Dorsolateral prefrontal cortex (tissue), 122 donors: ENCODE measurements at places on chromosomes 11 and 22.

GRCh38 chr11:33475993-33476392, 218.8 kb downstream of the HIPK3 start:
- DNase-seq: no peak

DNA sequence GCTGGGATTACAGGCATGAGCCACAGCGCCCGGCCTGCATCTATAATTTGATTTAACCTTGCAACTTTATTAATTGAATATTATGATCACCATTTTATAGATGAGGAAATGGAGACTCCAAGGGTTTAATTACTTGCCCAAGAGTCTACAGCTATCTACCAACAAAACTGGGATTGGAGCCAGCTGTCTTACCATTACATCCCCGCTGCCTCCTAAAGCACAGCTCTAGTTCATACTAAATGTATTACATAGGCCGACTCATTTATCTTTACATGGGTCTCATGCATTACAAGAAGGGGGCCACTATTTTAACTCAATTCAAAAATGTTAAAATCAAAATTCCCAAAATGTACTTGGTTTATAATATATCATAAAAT, 14.1 kb upstream of the TMA7B start:
- no peak for DNase-seq

DNA sequence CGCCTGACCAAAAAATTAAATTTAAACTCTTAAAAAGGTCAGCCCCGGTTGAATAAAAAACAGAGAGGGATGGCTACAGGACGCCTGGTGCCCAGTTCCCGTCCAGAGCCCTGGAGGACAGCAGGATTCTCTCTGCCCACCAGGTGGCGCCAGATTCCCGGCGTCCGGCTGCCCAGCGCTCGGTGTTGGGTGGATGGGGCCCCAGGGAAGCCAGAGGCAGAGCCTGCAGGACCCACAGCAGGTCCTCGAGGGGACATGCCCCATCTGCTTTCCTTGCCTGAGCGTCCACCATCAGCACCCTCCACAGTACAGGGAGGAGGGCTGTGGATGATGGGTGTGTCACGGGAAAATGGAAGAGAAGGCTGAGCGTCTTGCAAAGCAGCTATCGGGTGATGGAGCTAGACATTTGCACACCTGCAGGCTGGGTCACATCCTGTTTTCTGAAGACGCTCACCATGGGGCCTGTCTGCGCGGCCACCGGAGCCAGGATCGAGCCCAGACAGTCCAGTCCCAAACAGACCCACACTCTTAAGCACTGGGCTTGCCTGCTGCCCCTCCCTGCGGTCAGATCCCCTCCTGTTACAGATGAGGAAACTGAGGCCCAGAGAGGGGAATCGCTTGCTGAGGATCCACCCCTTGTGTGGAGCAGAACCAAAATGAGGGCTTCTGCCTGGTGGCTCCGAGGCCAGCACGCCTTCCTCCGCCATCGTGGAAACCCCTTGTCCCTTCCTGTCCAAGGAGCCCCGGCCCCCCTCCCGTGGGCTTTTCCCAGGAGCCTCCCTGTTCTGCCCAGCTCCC, 18.5 kb upstream of the CBX7 start:
- DNase-seq: peak; percentile 89

DNA sequence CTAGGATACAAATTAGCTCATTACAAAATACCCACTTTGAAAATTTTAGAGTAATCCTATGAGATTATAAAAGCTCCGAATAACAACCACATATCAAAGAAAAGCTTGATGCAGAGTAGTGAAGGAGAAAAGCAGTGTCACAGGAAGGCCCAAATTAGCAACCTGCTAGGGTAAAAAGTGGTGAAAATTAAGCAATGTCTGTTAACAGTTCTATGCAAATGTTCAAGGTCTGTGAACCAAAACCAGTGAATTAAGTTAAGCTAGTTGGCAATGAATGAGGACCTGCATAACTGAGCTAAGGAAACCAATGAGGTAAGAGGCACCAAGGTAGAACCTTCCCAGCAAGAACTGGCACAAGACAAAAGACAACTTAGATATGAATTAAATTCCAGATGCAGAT, 29.6 kb downstream of the PRDM10 start:
- no peak for DNase-seq

DNA sequence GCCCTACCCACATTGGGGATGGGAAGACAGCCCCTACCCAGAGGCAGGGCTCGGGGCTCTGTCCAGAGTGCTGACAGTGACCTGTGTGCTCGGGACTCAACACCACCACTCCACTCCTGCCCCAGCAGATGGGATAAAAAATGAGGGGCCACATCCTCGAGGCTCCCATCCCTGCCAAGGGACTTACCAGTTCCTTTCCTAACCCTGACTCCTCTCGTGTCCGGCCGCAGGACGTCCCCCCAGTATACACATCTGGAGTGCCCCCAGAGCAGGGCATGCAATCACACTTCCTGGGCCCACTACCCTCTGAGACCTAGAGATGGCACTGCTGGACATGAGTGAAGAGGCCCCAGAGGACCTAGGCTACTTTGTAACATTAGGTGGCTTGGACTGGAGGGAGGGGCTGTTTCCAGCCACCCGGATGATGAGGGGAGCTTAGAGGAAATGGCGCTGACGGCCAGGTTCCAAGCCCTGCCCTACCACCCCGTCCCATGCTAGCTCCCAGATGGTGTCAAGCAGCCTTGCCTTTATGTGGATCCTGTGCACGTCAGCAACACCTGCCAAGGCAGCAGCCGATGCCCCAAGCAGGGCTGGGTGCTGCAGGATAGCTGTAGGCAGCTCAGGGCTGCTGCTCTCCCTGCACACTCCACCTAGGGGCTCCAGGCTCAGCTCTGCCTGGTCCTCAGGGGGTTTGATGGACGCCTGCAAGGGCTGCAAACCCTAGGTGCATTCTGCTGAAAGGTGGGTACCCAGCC, 86.6 kb downstream of the DGCR2 start:
- DNase-seq: peak; percentile 41

DNA sequence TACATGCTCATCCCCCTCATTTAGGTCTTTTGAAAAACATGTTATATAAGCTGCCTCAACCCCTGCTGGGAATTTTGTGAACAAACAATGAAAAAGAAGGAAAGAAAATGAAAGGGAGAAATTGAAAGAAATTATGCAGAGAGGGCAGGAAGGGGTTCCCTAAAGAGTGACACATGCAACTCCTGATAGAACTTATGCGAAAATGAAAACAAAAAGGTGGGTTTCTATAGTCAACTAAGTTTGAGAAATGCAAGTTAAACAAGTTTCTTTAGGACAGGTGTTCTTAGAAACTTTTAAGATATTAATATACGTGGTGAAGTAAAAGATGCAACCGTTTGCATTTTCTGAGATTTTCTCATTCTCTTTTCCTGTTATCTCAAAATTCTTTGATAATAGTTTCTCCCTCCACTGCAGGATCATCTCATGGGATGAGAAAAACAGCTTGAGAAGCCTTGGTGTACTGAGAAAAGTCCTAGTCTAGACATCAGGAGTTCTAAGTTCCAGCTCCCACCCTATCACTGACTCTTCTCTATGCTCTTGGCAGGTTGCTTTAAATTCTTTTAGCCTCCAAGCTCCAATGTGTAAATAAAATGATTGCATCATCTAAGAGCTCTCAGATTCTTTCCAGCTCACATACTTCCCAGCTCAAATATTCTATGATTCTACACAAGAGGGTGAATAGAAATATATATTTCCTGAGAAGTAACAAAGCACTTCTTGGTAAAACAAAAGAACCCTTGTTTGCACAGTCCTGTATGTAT, 109.2 kb downstream of the FAM76B start:
- no peak for DNase-seq

GRCh38 chr22:31278626-31279326, 13.5 kb downstream of the PIK3IP1 start:
- no peak for DNase-seq

- DNase-seq: peak; percentile 47
Measured at GRCh38 chr11:119056421-119056999, 495 bp downstream of the HYOU1 start.

- DNase-seq: no peak
Measured at GRCh38 chr11:55658031-55658573, 3.9 kb upstream of the OR4C6 start.

DNA sequence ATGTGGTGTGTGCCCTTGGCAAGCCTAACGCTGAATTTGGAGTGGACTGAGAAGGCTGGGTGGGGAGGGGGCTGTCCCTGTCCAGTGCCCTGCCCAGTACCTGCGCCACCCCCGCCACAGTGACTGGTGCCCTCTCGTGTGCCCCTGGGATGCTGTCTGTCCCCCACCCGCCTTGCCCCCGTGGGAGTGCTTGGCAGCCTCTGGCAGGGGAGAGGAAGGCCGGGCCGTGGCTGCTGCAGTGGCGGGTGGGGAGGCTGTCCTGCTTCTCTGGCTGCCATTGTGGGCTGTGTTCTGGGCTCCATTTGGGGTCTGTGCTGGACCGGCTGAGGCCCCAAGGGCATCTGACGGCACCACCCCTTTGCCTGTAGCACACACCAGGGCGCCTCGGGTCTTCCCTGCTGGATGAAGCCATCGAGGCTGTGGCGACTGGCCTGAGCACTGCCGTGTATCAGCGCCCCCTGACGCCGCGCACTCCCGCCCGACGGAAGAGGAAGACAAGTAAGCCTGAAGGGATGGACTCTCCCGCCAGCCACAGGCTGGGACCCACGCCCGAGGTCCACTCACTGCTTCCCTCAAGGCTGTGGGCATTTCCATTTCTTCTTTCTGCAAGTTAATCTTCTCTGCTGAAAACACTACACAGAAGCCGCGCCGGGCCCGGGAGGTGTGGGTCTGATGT, 17.6 kb downstream of the IRF7 start:
- no peak for DNase-seq

- DNase-seq: no peak
Measured at GRCh38 chr22:44555597-44555996, 57.6 kb upstream of the RTL6 start.

GRCh38 chr22:32558681-32559355, 84.2 kb downstream of the FBXO7 start:
- no peak for DNase-seq

- DNase-seq: no peak
Measured at GRCh38 chr11:68345776-68346461, 33.5 kb downstream of the LRP5 start.

DNA sequence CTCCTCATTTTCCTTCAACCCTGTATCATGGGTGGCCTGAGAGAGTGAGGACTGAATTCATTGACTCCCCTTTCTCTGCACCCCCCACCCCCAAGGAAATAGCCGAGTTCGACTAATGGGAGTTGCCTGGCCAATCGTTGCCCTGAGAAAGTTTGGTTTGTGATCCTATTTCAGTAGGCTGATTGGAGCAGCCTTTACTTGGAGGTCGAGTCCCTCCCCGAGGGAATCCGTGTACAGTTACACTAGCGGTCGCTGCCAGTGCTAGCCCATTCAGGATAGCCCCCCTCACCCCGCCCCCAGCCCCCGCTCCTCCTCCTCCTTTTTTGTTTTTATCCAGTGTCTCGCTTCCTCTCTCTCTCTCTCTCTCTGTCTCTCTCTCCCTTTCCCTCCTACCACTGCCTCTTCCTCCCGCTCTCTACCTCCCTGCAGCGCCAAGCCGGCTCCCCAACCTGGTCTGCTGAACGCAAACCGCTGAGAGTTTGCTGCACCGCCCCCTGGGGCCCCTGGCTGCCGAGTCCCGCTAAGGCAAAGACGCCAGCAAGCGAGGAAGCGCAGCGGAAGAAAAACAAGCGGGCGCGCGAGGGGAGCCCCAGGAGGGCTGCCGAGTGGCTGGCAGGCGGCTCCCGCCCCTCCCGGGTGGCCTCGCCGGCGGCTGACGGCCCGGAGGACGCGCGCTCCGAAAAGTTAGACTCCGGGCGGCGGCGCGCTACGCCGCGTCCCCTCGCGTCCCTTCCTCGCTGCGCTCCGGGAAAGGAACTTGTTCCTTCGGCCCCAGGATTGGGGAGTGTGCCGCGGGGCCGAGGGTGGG, at the start of gene GRAMD1B:
Gene GRAMD1B (plus strand): TSS at position 357 of the 808 bp plus-strand sequence. CDS start 524 bp downstream, outside the sequence.
- DNase-seq: no peak

DNA sequence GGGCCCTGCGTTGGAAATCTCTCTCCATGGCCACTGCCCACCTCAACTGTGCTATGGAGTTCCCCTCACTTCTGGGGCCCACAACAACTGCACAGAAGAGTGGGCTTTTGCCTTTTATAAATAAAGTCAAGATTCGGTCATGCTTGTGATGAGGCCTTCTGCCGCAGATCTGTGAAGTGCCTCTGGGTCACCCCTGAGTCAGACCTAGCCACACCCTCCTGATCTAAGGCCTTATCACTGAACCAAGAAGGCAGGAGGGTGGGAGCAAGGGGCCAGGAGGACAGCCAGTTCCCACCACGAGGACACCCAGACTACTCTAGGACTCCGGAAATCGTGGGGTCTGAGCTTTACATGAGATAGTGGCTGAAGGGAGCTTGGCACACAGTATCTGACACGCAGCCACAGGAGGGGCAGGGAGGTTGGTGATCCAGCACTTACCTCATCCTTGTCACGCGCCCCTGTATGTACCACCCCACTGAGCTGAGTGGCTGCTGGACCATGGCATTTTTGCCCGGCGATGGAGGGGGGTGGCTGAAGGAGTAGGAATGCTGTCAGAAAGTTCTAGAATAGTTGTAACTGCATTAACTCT, 115.7 kb downstream of the ABTB2 start:
- DNase-seq: no peak

DNA sequence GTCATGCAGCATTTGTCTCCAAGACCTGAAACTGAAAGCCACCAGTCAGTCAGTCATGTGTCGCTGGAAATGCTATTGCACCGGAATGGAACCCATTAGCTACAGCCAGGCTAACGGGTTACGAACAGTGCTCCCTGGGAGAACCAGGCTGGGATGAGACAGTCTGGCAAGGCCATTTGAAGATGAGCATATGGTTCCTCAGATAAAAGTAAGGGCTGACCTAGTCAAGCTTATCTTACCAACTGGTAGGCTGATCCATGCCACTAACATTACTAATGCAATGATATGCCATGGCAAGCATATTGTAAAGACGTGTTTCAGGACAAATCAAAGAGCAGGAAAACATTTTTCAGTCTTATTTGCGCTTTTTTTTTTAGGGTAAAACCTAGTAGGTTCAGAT, 28.4 kb downstream of the NAP1L4 start:
- no peak for DNase-seq

DNA sequence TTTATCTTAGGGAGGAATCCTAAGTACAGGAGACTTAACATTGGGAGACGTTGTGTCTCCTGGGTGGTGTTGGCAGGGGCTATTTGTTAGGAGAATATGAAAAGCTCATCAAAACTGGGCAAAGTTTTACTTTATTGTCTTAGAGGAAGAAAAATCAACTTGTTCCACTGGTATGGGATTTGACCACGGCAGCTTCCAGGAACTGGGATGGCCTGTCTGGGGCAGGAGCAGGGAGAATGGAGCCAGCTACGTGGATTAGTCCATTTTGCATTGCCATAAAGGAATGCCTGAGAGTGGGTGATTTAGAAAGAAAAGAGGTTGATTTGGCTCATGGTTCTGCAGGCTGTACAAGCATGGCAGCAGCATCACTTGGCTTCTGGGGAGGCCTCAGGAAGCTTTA, 198.4 kb downstream of the ADAMTS15 start:
- DNase-seq: no peak

- no peak for DNase-seq
Measured at GRCh38 chr11:14500181-14500651, 605 bp upstream of the COPB1 start.

GRCh38 chr22:25928038-25928437, 186.1 kb downstream of the MYO18B start:
- no peak for DNase-seq

- no peak for DNase-seq
Measured at GRCh38 chr11:132134322-132134721, 763.9 kb downstream of the NTM start.
